ENCODE measurements at places on chromosomes 13 and 19.

- DNase-seq = peak; percentile 74
These were observed 43.2 kb downstream of the ZNF571 start for GRCh38 chr19:37551129-37551993.

GRCh38 chr19:38025909-38026307, 118.9 kb downstream of the SIPA1L3 start:
- DNase-seq = no peak

GRCh38 chr13:51783428-51784094, 20.4 kb downstream of the DHRS12 start:
- DNase-seq = no peak

DNA sequence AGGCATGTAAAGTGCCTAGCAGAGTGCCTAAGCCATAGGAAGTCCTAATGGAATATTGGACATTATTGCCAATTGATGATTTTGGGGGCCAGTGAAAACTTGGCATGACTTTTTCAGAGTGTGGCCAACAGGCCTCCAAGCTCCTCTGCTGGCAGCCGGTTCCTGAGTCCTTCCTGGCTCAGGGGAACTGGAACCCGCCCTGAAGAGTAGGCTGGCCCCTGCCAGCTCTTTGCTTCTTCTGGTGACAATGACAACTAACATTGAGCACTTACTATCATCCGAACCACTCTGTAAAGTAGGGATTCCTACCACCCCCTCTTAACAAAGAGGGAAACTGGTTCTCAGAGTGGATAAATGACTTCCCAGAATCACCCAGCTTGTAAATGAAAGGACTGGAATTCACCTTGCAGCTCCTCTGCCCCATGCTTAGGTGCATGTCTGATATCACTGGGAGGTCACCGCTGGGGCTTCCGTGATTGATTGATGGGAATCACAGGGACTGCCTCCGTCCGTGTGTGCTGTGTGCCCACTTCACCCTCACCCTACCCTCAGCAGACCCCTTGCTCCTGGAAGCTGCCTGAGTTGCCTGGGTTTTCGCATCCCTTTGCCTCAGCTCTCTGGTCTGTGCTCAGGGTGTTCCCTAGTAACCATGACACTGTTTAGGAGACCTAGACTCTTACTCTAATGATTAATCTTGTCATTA, 50.6 kb downstream of the TNFRSF19 start:
- DNase-seq = no peak
